Stimulated activated effector memory CD8-positive, alpha-beta T cell treated with anti-CD3 and anti-CD28 coated beads, Interleukin-12 subunit alpha, Interleukin-12 subunit beta, amount 100 ng/mL, for 72 hours (primary cell): ENCODE measurements at places on chromosomes 5 and 9.

DNA sequence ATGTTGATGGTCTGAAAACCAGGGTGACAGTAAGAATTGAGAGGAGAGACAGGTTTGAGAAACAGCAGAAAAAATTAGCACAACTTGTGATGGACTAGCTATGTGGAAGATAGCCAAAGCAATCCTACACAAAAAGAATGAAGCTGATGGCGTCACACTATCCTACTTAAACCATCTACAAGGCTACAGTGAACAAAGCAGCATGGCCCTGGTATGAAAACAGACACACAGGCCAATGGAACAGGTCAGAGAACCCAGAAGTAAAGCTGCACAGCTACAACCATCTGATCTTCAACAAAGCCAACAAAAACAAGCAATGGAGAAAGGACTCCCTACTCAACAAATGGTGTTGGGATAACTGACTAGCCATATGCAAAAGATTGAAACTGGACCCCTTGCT lies 7.5 kb upstream of the UBE2R2 start:
- DNase-seq, result no peak

DNA sequence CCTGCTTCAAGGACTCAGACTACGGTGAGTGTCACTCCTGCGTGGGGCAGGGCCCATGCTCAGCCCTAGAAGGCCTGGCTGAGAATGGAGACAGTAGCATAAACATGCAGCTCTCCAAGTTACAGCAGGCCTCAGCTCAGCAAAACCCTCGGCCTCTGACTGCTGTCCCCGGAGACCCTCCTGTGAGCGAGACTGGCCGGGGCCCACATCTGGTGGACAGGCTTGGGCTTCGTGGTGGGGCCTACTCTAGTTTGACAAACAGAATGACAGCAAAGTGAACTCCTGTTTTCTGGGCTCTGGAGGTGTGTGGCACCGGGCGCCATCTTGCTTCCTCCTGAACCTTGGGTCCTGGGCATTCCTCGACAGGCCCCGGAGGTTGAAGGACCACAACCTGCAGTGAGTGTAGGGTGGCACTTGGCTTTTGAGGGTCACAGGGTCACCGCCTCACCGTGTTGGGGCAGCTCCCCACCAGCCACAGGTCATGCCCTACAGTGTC lies 97.5 kb downstream of the PHF2 start:
- no peak for DNase-seq

DNA sequence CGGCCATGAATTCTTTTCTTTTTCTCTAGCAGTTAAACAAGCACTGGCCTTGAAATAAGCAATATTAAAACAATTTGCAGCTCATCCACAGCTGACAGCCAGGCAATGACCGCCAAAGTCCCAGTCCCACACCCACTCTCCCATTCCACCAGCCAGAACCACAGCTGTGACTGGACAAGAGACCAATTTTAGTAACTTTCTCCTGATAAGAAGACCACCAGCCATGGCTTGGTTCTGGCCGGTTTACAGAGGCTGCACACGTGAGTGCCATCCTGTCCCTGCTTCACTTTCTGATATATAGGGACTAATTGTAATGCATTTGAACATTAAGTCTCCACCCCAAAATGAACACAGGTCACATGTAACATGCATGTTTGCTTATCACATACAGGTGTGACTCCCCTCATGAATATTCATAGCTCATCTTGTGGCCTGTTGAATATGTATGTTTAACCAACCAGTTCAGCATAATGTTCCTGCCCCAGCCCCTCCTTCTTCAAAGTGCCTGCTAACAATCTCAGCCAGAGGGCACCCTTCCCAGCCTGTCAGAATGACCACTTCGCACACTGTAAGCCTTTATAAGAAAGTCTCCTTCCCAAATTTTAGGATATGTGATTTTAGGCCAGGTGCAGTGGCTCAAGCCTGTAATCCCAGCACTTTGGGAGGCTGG lies 23.9 kb upstream of the FANCC start:
- no peak for DNase-seq

DNA sequence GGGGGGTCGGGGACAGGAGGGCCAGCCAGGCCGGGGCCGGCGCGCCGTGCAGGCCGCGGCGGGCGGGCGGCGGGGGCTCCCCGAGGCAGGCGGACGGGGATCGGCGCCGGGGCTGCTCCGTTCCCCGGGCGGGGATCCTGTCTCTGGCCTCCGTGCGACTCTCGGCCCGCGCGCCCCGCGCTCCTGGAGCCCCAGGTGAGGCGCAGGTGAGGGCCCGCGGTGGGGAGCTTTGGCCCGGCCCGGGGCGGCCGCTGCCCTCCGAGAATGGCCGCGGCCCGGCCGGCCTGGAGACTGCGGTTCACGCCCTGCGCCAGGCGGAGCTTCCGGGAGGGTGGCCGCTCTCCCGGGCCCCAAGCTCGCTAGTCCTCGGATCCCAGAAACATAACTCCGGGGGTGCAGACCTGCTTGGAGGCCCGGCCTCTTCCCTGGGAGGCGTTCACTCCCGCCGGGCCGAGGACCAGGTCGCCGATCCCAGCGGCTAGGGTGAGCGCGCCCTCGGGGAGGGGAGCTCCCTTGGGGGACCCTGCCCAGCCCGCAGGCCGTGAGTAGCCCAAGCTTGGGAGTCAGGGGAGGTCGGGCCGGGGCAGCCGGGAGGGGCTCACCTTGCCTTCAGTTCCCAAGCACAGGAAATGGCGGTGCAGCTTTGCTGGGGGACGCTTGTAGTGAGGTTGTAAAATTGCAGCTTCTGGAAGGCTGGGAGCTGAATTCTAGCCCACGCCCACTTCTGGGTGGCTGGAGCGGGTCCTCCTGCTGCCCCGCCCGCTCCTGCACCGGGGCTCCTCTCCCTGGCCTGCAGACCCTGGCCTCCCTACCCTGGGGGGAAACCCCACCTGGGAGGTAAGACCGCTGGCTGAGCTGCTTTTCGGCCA lies 723 bp downstream of the PPP1R26 start:
- DNase-seq, result no peak

DNA sequence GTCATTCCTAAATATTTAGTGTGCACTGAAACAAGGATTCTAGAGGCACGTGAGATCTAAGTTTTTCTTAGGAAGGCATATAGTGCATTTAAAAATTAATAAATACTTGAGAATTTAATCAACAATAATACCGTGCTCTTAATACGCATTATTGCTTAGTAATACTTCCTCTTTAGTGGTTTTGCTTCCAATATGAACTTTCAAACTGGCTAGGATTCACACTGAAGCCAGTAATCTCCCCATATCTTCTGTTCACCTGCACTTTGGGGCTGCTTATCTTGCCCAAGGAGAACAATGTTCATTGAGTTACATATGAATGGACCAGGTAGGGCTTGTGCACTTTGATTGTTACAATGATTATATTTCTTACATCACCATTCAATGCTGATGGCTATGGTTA lies 180.5 kb upstream of the RIOK2 start:
- no peak for DNase-seq

GRCh38 chr5:33235304-33235703 lies 205.5 kb upstream of the TARS1 start:
- DNase-seq, result no peak

DNA sequence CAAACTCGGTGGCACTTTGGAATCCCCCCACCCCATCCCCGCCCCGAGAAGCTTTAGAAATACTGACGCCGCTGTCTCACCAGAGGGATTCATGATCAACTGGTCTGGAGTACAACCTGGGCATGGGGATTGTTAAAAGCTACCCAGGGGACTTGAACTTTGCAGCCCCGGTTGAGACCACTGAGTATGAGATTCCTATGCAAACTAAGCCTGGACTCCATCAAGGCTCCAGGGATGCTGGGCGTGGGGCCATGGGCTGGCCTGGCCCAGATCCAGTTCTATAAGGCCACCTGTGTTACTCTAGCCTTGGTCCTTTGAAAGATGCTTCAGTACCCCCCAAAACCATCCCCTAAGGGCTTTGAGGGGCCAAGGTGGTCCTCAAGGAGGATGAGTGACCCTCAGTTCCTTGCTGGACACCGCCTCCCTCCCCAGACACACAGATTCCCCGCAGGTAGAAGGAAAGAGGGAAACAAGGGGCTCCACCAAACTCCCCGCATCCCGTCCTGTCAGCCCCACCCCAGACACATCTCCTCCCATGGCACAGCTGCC lies 68.5 kb downstream of the MRPL36 start:
- DNase-seq, result peak; percentile 28

DNA sequence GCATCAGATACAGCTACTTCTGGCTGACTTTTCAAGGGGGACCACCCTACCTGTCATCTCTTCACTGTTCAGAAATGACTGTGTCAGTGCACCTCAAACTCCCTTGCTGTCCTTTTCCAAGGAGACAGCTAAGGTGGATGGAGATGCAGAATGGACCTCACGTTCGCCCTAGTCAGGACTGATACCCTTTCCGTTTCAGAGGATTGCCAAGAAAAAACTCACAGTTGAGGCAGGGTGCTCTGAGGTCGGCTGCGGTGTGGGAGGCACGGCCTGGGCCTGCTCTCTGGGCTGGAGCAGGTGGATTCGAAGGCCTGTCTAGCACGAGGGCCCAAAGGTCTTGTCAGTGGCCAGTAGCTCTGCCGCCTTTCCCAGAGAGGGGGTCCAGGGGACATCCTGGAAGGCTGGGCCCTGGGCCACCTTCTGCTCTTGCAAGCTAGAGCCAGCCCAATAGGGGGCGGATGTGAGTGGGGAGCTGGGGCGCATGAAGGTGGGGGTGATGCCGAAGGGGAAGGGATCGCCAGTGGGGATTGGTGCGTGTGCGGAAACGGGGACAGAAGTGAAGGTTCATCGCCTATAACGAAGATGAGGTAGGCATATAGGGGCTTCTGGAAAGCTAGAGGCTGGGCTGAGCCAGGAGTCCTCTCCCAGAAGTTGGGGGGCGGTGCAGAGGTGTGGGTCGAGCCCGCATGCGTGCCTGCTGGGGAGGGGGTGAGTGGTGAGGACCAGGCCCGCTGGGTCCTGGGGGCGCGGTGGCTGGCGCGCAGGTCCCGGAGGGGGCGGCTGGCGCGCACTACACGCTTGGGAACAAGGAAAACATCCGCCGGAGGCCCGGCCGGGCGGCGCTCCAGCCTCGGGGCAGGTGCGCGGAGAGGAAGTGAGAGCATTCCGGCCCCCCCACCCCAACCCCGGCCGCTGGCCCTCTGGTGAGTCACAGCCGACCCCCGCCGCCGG lies 2.5 kb upstream of the MSMP start:
- peak; percentile 91 for DNase-seq

DNA sequence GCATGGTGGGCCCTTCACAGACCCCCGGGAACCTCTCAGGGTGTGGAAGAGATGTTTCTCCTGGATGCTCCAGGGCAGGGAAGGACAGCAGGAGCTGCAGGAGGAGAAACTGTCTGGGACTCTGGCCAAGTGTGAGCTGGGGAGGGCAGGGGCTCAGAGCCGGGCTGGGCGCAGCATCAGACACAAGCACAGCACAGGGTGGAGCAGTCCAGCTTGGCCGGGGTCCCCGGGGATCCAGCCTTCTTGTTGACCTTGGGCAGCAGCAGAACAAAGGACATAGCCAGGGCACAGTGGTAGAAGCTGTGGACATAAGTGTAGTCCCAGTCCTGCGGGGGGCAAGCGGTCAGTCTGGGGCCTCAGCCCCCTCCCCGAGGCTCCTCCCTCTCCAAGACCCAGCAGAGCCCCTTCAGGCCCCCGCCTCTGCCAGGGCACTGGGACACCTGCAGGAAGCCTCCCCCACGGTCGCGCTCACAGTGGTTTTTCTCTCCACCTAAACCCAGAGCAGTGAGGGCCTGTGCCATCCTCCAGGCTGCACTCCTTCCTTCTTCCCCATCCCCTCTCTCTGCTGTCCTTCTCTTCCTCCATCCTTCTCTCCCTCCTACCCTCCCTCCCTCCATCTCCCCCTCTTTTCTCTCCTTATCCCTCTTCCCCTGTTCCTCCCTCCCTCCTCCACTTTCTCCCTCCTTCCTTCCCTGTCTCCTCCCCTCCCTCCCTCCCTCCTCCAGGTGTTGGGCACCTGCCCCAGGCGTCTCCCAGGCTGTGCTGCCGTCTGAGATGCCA lies 10.1 kb downstream of the MYMK start:
- no peak for DNase-seq

- DNase-seq, result no peak
These were observed 552.4 kb upstream of the ZNF608 start for GRCh38 chr5:125298746-125299379.

- DNase-seq, result peak; percentile 52
These were observed 2.7 kb upstream of the PHPT1 start for GRCh38 chr9:136846376-136847087.

DNA sequence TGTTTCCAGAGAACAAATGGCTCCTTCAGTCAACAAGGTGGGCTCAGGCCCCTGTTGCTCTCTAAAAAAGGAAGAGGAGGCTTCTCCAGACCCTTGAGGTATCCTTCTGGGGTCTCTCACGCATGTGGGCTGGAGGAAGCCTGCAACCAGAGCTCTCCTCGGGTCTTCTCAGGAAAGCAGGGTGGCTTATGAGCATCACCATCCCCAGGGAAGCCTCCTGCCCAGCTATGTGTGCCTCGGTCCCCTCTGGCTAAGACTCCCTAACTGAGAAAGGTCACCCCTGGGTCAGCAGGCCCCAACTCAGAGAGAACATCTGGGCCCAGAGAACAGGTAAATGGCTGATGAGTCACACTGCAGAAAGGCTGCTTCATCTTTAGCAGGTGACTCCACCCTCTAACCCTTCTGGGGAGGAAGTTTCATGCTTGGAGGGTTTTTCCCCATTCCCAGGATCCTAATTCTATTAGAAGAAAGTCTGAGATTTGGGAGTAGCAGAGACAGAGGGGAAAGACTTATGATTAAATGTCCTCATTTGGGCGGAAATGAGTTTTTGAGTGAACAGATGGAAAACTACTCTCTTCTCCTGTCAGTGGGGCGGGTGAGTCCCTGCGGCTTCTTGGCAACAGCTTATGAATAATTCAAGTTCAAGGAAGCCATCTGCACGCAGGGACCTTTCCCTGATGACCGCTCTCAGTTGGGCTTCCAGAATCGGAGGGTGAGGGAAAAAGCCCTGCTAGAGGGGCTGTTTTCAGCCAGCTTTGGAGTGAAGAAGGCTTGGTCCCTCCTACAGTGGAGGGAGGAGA lies 41.9 kb downstream of the TGFBI start:
- DNase-seq, result no peak

DNA sequence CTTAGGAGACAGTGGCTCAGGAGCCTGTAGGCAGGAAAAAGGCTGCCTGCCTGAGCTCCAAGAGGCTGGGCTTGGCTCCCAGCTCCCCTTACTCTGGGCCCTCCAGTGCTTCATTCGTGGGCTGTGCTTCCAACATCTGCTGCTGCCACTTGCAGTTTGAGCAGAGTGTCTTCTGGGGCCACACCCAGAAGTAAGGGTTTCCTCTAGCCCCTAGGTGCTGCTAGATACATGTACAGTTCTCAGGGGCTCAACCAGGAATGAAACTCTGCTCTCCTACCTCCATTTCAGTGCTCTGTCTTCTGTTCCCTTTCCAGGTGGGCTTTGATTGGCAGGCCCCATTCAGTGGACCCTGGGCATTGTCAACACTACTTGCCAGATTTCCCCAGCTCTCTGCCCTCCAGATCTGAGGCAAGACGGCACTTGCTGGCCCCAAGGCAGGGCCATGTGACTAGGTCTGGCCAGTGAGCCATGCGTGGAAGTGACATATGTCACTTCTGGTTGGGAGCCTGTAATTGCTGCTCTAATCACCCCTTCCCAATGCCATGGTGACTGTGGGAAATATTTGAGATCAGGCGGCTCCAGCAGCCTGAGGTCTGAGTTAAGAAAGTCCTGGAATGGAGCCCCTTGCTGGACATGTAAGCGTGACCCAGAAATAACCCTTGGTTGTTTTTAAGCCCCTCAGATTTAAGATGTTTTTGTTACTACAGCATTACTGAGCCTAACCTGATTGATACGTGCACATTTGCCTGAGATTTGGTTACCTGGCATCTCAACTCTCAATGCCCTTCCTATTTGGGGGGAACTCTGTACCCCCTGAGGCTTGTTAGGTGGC lies 9.4 kb upstream of the BOD1 start:
- DNase-seq, result no peak

- DNase-seq, result no peak
These were observed 59.8 kb downstream of the CPLANE1 start for GRCh38 chr5:37189355-37189754.

- no peak for DNase-seq
These were observed 4.6 kb downstream of the JMY start for GRCh38 chr5:79240561-79240960.
